ENCODE measurements at places on chromosomes 5 and 9.

DNA sequence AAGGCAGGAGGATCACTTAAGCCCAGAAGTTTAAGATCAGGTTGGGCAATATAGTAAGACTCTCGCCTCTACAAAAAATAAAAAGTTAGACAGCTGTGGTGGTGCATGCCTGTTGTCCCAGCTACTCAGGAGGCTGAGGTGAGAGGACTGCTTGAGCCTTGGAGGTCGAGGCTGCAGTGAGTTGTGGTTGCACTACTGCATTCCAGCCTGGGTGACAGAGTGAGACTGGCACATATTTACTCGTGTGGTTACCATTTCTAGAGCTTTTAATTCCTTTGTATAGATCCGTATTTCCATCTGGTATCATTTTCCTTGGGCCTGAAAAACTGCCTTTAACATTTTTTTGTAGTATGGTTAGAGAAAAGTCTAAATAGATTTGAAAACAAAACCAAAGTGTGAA is 7.8 kb downstream of the IL6ST start:
- no peak for DNase-seq

DNA sequence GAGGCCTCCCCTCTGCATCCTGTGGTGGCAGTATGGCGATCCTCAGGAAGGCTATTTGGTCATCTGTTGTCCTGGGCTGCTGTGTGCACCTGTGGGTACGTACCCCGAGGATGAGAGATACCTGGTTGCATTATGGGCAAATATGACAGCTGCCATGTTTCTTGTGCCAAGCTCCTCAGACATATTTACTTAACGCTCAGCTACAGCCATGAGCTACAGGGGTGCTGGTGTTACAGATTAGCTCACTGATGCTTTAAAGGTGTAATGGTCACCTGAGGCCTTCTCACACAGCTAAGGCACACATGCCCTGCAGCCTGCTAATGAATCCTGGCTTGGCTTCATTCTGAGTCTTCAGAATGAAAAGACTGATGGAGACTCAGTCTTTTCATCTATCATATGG is 12.0 kb downstream of the NDST1 start:
- DNase-seq = no peak

GRCh38 chr5:56988490-56988889 is 36.6 kb upstream of the MIER3 start:
- no peak for DNase-seq

- DNase-seq = no peak
These were observed 126.1 kb downstream of the SV2C start for GRCh38 chr5:76209297-76209696.

DNA sequence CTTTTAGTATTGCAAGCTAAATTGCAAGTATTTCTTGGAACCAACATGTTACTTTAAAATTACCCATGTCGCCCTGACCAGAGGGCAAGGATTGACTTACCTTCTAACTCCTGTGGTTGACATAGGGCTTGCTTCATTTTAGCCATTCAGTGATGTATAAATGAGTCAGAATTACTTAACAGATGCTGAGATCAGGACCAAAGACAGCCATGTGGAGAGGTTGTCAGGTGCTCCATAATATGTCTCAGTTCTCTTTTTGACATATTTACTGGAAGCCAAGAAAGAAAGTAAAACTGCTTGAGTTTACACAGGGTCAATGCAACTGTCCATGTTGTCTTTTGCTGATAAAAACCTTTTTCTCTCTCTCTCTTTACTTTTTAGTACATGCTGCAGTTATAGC is 33.2 kb downstream of the F2RL2 start:
- no peak for DNase-seq

DNA sequence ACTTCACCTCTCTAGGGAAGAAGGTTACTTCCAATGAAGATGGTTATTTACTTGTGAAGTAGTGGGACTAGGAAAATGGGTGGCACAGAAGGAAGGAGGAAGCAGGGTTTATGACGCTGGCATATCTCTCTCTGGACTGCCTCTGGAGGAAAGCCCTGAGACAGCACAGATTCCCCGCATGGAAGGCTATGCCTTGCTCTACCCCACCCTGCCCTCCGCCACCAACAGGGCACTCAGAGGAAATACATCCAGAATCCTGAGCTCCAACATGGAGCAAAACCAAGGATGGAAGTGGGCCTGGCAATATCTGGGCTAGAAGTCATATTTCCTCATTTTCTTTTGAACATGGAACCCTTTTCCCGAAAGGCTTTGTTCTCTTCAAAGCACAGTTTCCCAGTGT is 346.9 kb downstream of the ZSWIM6 start:
- DNase-seq = no peak

- no peak for DNase-seq
These were observed 428.4 kb downstream of the KDM4C start for GRCh38 chr9:7186175-7186574.

DNA sequence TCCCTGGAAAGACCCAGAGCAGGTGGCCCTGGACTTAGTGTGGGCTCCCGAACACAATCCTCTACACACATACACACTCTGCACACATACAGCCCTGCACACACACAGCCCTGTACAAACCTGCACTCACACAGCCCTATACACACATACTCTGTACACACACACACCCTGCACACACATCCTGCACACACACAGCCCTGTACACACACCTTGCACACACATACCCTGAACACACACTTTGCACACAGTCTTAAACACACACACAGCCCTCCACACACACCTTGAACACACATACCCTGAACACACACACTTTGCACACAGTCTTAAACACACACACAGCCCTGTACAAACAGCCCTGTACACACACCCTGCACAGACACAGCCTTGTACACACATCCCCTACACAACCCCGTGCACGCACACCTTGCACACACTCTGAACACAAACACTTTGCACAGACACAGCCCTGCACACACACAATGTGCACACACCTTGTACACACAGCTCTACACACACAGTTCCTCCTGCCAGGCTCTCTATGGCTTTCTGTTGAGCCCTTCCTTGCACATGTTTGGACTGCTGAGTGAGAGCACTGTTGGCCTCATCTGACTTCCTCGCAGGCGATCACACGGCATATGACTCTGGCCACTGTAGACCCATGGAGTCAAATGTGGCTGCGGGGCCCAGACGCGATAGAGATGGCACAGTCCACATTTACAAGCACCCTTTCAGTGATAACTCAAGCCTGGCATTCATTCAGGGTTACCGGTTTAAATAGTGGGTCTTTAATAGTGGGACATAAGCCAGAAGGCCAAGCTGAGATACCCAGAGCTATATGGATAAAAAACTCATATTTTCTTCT is 245.7 kb upstream of the IRX1 start:
- DNase-seq = no peak

- DNase-seq = no peak
These were observed 29.6 kb upstream of the CNOT6 start for GRCh38 chr5:180464603-180464970.

DNA sequence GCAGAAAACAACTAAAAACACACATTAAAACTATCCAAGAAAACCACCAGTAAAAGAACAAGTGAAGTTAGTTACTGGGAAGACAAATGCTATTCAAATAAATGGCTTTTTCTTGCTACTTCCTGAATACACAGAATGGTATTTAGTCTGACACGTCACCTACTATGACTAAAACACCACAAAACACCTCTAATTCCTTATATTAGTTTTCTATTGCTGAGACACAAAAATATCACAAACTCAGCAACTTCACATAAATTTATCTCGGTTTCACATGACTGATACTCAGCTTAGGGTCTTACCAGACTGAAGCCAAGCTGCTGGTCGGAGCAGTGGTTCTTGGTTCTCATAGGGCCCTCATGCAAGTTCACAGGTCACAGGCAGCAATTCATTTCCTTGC is 5.4 kb downstream of the DMAC1 start:
- no peak for DNase-seq

GRCh38 chr5:5887833-5888232 is 465.4 kb downstream of the ICE1 start:
- no peak for DNase-seq

DNA sequence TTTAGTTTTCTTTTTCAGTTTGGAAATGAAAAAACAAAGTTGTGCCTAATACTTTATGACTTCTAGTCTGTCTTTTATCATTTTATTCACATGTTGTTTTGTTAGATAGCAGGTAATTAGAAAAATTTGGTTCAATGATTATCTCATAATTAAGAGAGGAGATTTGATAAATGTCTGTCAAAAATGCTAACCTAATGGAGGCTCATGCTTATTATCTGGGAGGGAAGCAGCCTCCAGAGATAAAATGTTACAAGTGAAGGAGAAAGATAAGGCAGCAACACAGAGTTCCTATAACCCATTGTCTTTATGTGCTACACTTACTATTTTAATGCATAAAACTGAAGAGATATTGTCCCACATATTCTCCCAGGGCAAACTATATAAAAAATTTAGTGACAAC is 53.5 kb downstream of the SLC27A6 start:
- no peak for DNase-seq

GRCh38 chr5:165028356-165028755 is 1522.9 kb downstream of the MAT2B start:
- DNase-seq = no peak

GRCh38 chr9:33106372-33106771 is 29.9 kb upstream of the SMU1 start:
- DNase-seq = no peak

GRCh38 chr9:18437315-18438201 is 36.4 kb upstream of the ADAMTSL1 start:
- no peak for DNase-seq

GRCh38 chr9:84413301-84413700 is 72.7 kb upstream of the SLC28A3 start:
- DNase-seq = no peak

DNA sequence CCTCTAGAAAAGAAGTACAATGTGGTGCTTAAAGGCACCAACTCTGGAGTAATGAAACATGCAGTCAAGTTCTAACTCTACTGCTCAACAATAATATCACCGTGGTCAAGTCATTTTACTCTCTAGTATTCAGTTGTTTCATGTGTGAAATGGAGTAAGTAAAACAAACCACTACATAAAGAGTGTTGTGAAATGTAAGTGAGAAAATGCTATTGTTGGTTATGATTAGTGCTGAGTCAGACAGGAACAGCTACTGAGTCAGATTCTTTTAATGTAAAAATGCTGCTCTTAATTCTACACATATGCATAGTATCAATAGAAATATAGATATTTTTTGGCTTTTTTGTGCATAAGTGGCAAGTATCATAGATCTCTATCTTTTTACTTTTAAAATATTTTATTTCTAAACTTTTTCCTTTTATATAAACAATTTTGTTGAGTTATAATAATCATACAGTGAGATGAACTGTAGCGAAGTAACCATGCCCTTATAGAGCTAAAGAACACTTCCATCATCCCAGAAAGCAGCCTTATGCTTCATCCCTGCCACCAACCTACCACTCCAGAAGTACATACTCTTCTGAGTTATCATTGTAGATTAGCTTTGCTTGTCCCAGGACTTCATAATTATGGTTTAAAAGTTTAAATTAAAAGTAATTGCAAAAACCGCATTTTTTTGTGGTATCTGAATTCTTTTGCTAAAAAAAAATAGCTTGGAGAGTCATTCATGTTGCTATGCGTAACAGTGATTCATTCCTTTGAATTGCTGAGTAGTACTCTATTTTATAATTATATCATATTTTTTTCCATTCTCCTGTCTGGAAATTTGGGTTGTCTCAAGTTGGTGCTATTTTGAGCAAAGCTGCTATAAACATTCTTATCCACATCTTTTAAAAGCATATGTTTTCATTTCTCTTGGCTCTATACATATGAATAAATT is 548.2 kb upstream of the CLINT1 start:
- no peak for DNase-seq

GRCh38 chr9:130187523-130187846 is 15.3 kb downstream of the NCS1 start:
- no peak for DNase-seq

GRCh38 chr9:96100385-96101300 is 201.3 kb downstream of the HSD17B3 start:
- DNase-seq = no peak

DNA sequence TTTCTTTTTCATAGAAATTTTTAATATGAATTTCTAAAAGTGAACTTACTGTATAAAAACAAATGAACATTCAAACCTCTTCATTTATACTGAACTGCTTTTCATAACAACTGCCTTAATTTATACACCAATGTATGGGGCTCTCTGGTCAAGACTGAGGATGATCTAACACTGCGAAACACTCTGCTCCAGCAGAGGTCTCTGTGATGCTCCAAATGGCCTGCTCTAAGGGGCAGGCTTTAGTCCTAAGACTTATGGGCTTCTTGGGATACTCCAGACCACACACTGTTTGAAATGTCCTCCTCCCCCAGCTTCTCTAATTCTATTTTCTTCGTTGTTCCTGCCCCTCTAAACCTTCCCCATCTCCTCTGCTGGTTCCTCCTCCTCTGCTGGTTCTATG is 58.5 kb downstream of the LIFR start:
- no peak for DNase-seq

DNA sequence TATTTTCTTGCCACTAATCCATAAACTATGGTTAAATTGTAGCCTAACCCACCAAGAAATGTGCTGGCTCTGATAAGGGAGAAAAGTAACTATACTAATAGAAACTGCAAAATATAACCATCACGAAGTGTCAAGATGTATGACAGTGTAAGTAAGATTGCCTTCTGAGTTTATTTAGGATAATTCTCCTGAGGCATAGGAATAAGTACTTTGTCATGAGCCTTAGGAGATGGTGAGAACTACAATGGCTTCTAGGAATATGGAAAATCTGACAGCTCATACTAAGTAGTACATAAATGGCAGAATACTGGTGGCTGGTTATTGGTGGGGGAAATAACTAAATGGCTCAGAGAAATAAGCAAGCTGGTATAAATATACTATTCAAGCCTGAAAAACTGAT is 543.9 kb downstream of the PRR16 start:
- no peak for DNase-seq

DNA sequence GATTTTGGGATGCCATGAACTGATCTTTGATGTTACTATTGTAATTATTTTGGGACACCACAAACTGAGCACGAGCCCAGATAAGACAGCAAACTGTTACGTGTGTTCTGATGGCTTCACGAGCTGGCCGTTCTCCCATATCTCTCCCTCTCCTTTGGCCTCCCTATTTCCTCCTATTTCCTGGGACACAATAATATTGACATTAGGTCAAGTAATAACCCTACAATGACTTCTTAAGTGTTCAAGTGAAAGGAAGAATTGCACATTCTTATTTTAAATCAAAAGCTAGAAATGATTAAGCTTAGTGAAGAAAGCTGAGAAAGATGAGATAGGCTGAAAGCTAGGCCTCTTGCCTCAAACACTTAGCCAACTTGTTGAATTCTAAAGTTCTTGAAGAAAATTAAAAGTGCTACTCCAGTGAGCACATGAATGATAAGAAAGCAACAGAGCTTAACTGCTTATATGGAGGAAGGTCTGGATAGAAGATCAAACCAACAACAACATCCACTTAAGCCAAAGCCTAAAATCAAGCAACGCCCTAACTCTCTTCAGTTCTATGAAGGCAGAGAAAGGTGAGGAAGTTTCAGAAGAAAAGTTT is 247.1 kb downstream of the LRRC70 start:
- no peak for DNase-seq

GRCh38 chr5:110112348-110112747 is 422.6 kb downstream of the MAN2A1 start:
- DNase-seq = no peak

DNA sequence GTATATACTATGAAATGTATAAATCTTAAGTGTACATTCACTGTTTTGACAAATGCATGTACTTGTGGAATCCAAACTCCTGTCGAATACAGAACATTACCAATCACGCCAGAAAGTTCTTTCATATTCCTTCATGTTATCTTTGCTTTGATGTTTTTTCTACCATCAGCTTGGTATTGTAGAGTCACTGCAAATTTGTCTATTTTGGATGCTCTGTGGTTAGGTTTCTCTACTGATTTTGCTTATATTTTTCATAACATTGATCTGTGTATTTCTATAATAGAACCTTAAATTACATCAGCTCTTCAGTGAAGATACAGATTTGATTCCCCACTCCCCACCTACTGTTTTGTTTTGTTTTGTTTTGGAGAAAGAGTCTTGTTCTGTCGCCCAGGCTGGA is 30.8 kb downstream of the HABP4 start:
- no peak for DNase-seq
